Adrenal gland (tissue), 19 donors: ENCODE measurements at places on chromosomes 7 and 10. TPM values are rescaled to one million over a fixed set of nuclear protein-coding genes. Genes with fewer than 3 reads are reported as not detected.

Gene H2BK1
- total RNA-seq: not detected

DNA sequence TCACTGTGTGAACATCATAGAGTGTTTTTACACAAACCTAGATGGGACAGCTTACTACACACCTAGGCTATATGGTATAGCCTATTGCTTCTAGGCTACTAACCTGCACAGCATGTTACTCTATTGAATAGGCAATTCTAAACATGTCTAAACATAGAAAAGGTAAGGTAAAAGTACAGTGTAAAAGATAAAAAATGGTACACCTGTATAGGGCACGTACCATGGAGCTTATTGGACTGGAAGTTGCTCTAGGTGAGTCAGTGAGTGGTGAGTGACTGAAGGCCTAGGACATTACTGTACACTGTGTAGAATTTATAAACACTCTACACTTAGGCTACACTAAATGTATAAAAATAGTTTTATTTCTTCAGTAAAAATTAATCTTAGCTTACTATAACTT lies 182.0 kb upstream of the THSD7A start:
- no peak overlapping the region for H3K4me3 ChIP-seq
- DNase-seq: no peak
- no peaks in the 10 kb centered on the region for H3K27me3 ChIP-seq

DNA sequence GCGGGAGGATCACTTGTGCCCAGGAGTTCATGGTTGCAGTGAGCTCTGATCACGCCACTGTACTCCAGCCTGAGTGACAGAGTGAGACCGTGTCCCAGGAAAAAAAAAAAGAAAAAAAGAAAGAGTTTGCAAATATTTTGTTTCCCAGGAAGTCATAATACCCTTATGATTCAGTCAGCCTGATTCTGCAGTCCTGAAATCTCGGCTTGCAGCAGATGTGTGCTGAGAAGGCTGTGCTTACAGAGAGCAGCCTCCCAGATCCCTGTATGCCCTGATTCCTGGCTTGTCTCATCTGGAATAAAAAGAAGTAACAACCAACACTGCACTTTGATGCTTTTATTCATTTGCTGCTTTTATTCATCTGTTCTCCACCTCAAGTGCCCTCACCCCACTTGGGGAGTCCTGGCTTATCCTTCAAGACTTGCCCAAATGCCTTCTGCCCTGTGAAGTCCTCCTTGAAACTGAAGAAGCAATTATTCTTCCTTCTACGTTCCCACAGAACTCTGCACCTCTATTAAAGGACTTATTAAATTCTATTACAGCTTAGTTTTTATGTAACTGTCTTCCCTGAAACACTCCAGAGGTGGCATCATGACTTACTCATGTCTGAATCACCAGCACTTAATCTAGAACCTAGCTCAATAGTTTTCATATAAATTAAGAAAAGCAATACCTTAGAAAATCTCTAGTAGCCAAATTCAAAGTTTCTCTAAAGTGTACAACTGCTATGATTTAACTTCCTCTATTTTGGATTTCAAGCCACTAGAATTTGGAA lies 27.7 kb upstream of the BPGM start:
- DNase-seq: no peak
- H3K36me3 ChIP-seq: no peaks in the 10 kb centered on the region
- no peaks in the 10 kb centered on the region for H3K4me1 ChIP-seq
- no peak overlapping the region for H3K4me3 ChIP-seq
- H3K27me3 ChIP-seq: peaks cover 15% of the 10 kb centered on the region

DNA sequence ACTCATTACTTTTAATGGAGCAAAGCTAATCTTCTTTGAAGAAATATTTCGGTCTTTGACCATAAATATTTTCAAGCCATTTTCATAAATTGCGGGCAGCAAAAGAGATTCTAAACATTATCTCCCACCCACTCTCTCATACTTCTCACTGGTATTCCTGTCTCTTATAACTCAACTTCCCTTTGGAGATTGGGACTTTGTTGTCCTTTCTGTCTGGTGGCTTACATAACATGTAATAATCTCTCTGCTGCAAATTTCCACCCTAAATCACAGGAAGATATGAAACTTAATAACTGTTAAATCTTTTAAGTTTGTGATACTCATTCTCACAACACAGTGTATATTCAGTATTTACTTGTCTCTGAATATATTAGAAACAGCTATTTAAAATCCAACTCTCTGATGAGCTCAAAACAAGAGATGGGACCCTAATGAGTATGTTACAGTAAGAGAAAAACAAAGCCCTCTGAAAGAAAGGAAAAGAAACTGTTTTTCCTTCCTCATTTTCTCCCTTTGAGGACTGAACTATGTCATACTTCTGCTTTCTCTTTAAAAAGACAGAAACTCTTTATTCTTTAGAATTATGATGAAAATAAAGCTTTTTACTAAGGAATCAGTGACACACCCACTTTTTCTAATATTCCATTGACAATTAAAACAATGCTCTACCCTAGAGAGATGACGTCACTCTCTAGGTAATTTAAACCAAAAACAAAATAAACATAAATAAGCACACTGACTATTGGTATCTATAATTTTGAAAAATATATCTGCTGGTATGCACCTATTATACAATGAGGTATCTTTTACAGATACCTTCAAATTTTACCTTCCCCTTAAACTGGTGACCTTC lies 14.7 kb downstream of the CALCR start:
- H3K4me3 ChIP-seq: no peak overlapping the region
- no peaks in the 10 kb centered on the region for H3K4me1 ChIP-seq
- no peak overlapping the region for H3K27ac ChIP-seq
- no peaks in the 10 kb centered on the region for H3K27me3 ChIP-seq
- DNase-seq: no peak
- no peaks in the 10 kb centered on the region for H3K36me3 ChIP-seq

Gene PODXL
- total RNA-seq: 7.0 TPM

Gene IDI2
- total RNA-seq: not detected

DNA sequence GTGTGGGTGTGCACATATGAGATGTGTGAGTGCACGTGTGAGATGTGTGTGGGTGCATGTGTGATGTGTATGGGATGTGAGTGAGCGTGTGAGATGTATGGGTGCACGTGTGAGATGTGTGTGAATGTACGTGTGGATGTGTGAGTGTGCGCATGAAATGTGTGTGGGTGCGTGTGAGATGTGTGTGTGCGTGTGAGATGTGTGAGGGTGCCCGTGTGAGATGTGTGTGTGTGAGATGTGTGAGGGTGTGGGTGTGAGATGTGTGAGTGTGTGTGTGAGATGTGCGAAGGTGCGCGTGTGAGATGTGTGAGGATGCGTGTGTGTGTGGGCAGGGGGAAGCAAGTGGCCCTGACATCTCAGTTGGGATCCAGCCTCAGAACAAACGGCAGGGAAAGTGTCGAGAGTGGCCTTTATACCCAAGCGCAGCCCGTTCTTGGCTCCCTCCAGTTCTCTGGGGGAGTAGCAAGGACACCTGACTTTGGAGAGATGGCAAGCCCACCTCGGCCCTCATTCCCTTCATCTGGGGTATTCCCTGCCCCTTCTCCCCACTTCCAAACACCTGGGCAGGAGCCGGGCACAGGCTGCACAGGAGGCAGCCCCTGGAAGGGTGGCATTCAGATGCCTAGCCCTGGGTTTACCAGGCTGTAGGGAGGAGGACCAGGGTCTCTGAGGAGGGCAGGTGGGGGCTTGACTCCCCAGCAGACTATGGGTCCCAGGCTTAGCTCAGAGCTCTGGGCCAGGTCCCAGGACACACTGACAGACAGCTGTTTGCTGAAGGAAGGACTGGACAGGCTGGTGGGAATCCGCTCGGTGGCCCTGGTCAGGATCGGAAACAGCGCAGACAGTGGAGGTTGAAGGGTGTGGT lies 31.6 kb downstream of the PPIF start:
- no peaks in the 10 kb centered on the region for H3K36me3 ChIP-seq
- no peaks in the 10 kb centered on the region for H3K27me3 ChIP-seq
- H3K4me3 ChIP-seq: no peak overlapping the region
- no peaks in the 10 kb centered on the region for H3K4me1 ChIP-seq

Gene VAX1
- total RNA-seq: not detected

DNA sequence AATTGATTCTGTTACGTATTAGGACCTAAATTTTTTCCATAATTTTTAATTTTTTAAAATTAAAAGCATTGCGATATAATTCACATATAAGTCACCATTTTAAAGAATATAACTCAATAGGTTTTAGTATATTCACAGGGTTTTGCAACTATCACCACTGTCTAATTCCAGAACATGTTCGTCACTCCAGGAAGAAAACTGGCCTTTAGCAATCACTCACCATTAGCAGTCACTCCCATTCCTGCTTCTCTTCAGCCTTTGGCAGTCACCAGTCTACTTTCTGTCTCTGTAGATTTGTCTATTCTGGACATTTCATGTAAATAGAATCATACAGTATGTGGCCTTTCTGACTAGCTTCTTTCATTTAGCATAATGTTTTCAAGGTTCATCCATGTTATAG lies 176.5 kb downstream of the EXOC4 start:
- H3K4me3 ChIP-seq: no peak overlapping the region
- no peak for DNase-seq
- H3K27ac ChIP-seq: no peak overlapping the region
- no peaks in the 10 kb centered on the region for H3K27me3 ChIP-seq

DNA sequence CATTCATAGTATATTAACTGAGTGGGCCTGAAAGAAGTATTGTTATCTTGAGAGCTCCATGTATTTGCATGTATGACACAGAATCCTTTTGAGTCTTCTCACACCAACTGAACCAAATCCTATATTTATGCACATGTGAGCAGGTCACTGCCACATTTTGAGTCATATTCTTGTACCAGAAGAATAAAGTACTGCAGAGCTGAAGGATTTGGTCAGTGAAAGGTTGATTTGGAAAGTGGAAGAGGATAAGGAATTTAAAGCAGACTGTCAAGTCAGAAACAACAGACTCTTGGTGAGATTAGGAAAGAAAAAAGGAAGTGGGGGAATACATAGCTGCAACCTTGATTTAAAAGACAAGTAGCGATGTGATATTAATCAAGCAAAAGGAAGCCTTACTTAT lies 121.8 kb downstream of the ARID5B start:
- DNase-seq: no peak
- H3K4me1 ChIP-seq: no peaks in the 10 kb centered on the region
- H3K27ac ChIP-seq: no peak overlapping the region
- no peaks in the 10 kb centered on the region for H3K27me3 ChIP-seq
- H3K36me3 ChIP-seq: no peaks in the 10 kb centered on the region
- H3K4me3 ChIP-seq: no peak overlapping the region

DNA sequence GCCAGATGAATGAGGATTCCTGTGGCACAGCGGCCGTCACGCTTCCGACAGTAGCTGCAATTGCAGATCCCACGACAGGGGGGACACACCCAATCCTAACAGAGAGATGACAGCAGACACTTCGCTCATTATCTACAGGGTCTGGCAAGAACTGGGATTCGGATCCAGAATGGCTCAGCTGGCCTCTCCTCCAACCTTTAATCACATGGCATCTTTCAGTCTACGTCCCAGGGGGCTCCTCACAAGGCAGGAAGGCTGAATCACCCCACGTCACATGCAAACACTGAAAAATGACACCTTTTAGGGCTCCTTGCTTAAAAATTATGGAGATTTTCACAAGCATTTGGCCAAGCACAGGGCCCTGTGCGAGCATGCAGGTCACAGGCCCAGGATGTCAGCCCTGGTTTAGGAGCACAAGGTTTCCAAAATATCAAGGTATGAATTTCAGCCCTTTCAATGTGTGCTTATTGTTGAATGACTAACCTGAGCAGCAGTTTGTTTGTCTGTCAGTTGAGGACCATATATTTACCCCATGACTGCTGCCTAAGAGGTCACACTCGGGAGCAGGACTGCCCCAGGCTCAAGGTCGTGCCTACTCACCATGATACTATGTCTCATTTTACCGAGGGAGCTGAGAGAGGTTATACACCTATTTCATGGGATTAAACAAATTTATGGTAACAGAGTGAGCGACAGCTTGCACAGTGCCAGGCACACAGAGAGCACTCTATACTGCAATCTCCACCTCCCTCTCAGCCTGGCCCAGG lies 42.5 kb downstream of the CDCA7L start:
- H3K27me3 ChIP-seq: no peaks in the 10 kb centered on the region
- H3K4me3 ChIP-seq: no peak overlapping the region
- H3K36me3 ChIP-seq: no peaks in the 10 kb centered on the region
- no peaks in the 10 kb centered on the region for H3K4me1 ChIP-seq
- no peak for DNase-seq

Gene ITIH5
- 1.3 TPM for total RNA-seq

Gene CYP3A4
- 0.14 TPM for total RNA-seq
